ENCODE measurements at places on chromosomes 11 and 22. TPM values are rescaled to one million over a fixed set of nuclear protein-coding genes. Genes with fewer than 3 reads are reported as not detected.

CLCF1 gene
- total RNA-seq: under 0.01 TPM

CEP126 gene
- total RNA-seq: 10.6 TPM

SLC22A8 gene
- total RNA-seq: 1.2 TPM

- DNase-seq: no peak
These were observed 7.5 kb upstream of the PDE3B start for GRCh38 chr11:14636119-14636518.

- peak; percentile 29 for DNase-seq
These were observed 20.1 kb upstream of the BDNF start for GRCh38 chr11:27720277-27720830.

DNA sequence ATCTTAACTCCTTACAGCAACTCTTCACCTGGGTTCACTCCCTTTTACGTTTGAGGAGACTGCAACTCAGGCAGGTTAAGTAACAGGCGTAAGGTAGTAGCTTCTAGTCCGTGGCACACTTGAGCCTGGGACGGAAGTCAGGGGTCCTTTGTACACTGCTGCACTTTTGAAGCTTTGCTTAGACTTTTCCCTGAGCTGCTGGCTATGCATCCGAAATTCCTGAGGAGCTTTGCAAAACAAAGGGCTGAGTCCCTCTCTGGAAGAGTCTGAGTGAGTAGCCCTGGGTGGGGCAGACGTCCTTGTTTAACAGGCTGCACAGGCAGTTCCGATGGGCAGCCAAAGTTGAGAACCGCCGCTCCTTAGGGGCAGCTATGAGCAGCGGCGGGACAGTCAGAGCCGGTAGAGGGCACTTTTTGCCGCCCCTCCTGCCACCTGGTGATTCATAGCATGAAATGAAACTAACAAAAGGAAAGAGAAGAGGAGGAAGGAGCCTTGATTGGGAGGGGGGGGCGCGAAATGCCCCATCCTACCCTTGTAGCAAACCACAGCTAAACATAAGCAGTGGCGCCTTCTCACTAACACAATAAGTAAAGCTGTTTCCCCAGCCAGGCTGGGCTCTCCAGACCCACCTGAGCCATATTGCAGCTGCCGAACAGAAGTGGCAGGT is 1.4 kb downstream of the TMEM109 start:
- no peak for DNase-seq

All from frontal cortex (tissue), 4 donors.